Upper lobe of right lung (tissue), 1 donor: ENCODE measurements at places on chromosomes 2 and 18. TPM values are rescaled to one million over a fixed set of nuclear protein-coding genes. Genes with fewer than 3 reads are reported as not detected.

The ATP6V1B1 gene
- 2.1 TPM for total RNA-seq

DNA sequence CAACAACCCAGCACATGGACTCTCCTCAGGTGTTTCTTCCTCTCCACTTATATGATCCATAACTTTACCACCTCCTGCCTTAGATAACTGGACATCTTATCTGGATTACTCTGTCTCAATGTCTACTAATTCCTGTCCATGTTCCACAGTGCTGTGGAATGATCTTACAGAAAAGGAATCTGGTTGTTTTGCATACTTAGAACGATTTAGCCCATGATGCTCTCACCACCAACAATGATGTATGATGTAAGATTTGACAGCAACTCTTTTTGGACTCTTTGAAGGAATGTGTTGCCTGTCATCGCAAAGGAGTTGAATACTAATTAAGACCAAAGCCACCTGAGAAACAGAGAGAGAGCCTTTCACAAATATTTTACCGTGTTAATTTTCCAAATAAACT, 37.7 kb upstream of the SYT4 start:
- DNase-seq, result no peak
- H3K36me3 ChIP-seq, result no peaks in the 10 kb centered on the region
- H3K27me3 ChIP-seq, result no peaks in the 10 kb centered on the region
- no peaks in the 10 kb centered on the region for H3K4me1 ChIP-seq
- no peak overlapping the region for H3K27ac ChIP-seq

DNA sequence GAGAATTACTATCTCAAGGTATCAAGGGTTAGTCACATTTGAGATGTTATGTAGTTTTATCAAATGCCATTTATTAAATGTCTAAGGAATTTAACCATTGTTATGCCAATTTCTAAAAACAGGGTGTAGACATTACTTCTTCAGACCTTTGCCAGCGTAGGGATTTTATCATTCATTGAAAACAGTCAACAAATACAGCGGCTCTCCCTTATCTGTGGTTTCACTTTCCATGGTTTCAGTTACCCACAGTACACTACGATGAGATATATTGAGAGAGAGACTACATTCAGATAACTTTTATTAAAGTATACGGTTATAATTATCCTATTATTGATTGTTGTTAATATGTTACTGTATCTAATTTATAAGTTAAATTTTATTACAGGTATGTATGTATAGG, 234.7 kb downstream of the TMX3 start:
- H3K27me3 ChIP-seq, result no peaks in the 10 kb centered on the region
- no peaks in the 10 kb centered on the region for H3K36me3 ChIP-seq
- H3K27ac ChIP-seq, result no peak overlapping the region
- no peaks in the 10 kb centered on the region for H3K4me1 ChIP-seq
- no peak overlapping the region for H3K4me3 ChIP-seq

DNA sequence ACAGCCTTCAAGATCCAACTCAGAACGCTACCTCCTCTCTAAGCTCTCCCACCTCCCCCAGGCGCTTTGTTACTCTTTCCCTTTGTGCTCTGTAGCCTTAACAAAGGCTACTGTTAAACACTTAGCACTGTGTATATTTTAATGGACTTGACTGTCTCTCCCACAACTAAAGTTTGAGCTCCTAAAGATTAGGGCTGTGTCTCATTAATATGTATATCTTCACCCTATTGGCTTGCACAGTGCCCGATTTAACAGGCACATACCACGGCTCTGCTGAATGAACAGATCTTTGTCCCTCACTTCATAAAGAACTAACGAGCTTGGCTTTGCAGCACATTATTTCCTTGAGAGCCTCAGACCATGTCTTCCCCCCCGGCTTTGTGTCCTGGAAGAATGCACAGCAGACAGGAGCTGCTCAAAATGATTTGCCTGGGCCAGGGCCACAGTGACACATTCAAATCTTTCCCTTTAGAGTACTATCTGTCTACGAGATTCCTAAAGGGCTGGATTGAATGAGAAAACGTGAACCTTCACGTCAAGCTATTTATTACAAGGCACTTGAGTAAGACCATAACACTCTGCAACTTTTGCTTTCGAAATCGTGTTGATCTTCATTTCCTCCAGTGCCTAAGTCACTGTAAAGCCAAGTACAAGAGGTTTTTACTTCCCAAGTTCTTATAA, 22.1 kb downstream of the ABHD3 start:
- no peaks in the 10 kb centered on the region for H3K27me3 ChIP-seq
- H3K27ac ChIP-seq, result peak overlapping the region; percentile 78
- peaks cover 22% of the 10 kb centered on the region for H3K4me1 ChIP-seq
- no peaks in the 10 kb centered on the region for H3K36me3 ChIP-seq
- peak overlapping the region; percentile 49 for H3K4me3 ChIP-seq
- DNase-seq, result no peak

DNA sequence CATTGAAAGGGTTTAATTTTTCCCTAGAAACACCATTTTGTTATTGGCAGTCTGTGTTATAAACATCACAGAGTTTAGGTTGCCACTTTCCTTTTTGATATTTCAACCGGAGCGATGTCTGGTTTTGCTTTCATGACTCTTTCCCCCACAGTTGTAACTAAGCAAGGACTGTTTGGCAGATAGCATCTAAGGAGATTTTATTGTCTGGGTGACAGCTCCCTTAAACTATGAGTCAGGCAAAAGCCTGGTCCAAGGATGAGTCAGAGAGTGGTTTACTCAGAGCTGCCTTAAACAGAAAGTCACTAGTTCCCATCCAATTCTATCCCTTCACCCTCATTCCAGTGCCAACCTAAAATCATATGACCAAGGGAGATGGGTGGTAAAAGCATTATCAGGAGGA, 341.6 kb upstream of the VWC2L start:
- H3K27me3 ChIP-seq, result no peaks in the 10 kb centered on the region
- H3K36me3 ChIP-seq, result no peaks in the 10 kb centered on the region
- H3K4me1 ChIP-seq, result no peaks in the 10 kb centered on the region
- H3K4me3 ChIP-seq, result no peak overlapping the region
- no peak overlapping the region for H3K27ac ChIP-seq
- DNase-seq, result no peak
